ENCODE measurements at places on chromosomes 5 and 9.
A peak's percentile ranks its signal among the peaks of the same experiment; 100 is the strongest.

- ATAC-seq: no peak
Measured at GRCh38 chr9:114409103-114409780, 21.5 kb upstream of the AKNA start.

DNA sequence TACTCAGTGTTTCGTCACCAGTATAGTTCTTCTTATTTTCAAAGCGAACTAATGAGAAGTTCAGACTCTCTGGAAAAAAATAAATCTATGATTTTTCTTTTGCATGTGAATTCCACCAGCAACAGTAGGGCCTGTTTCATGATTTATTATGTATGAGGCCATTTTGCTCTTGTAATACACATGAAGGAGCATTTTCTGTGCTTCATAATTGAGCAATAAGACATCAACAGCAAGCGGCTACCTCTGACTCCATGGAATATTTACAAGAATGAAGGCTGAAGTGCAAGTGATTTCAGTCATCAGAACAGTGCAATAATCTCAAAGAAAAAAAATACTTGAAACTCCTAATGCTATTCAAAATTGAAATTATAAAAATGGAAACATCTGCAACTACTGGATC, 282.9 kb upstream of the EDIL3 start:
- no peak for ATAC-seq

- ATAC-seq: peak; percentile 81
Measured at GRCh38 chr9:93450945-93451815, at the start of gene FAM120A. TSS of gene FAM120A (plus strand) at chr9:93451685. CDS start at chr9:93451916, 231 bp downstream.

DNA sequence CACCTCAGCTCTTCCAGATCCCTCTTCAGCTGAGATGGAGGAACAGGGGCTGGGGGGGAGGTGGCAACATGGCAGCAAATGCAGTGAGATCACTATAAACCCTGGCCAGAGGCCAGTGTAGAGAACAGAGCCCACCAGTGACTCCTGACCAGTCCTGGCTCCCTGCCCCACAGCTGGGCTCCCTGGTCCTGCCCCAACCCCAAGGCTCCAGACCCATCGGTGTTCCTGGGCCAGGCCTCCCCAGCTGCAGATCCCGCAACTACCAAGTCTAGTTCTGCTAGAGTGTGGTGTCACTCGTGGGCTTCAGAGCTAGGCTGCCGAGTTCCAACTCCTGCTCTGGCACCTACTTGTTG, 16.8 kb downstream of the AKNA start:
- ATAC-seq: no peak
